ENCODE measurements at places on chromosomes 13 and 19.
A peak's percentile ranks its signal among the peaks of the same experiment; 100 is the strongest.

GRCh38 chr19:5718579-5719273 lies 1.2 kb downstream of the LONP1 start:
- DNase-seq, result no peak

GRCh38 chr19:10044390-10044789 lies 31.1 kb downstream of the RDH8 start:
- DNase-seq, result no peak

- DNase-seq, result peak; percentile 89
Measured at GRCh38 chr19:34217952-34218817, 36.2 kb upstream of the GARRE1 start.

DNA sequence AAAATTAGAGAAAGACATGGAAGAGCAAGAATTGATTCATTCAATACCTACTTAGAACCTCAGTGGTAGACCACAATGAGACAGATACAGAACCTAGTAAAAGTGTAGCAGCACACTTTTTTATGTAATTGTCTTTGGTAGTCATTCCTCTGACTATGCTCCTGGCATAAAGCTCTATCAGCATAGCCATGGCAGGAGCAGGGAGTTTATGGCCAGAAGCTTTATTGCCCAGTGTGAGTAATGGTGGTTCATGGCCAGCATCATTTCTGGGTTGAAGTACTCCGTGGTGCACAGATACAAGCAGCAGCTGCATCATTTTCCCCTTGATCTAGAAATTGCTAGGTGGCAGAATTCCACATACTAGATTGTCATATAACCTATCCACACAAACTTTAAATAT lies 352.6 kb downstream of the TBC1D4 start:
- DNase-seq, result no peak

DNA sequence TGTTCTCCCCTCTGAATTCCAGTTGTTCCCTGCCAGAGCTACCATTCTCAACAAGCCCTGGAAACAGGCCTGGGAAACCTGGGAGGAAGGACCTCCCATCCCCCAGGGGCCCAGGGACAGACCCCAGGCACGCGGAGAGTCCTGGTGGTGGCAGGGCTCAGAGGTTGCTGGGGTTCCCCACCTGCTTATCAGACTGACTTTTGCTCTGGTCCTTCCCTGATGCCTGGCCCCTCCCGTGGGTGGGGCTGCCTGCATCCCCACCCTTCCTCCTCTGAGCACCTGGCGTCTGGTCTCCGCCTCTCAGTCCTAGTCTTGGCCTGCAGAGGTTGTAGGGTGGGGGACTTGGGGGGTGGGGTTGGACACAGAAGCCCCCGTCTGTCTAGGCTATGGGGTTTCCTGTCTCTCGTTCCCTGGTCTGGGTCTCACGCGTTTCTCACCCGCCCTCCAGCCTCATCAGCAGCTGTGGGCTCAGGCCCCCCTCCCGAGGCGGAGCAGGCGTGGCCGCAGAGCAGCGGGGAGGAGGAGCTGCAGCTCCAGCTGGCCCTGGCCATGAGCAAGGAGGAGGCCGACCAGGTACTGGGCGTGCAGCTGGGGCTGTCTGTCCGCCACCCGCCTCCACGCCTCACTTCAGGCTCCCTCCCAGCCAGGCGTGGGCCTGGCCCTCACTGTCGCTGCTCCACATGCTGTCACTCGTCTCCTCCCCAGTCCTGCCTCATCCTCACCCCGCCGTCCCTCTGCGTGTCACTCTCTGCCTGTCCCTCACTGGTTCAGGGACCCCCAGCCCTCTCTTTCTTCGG lies 13.6 kb downstream of the EPN1 start:
- DNase-seq, result no peak

- no peak for DNase-seq
Measured at GRCh38 chr13:24203273-24203672, 42.8 kb downstream of the SPATA13 start.

GRCh38 chr19:29248332-29248844 lies 35.4 kb upstream of the UQCRFS1 start:
- no peak for DNase-seq

Data from SHP77 (cell line).